ENCODE measurements at places on chromosomes 2 and 18.

- DNase-seq = no peak
These were observed 65.8 kb downstream of the NDUFA10 start for GRCh38 chr2:239959059-239959971.

- no peak for DNase-seq
These were observed 66.1 kb downstream of the TMEFF2 start for GRCh38 chr2:192128655-192129054.

DNA sequence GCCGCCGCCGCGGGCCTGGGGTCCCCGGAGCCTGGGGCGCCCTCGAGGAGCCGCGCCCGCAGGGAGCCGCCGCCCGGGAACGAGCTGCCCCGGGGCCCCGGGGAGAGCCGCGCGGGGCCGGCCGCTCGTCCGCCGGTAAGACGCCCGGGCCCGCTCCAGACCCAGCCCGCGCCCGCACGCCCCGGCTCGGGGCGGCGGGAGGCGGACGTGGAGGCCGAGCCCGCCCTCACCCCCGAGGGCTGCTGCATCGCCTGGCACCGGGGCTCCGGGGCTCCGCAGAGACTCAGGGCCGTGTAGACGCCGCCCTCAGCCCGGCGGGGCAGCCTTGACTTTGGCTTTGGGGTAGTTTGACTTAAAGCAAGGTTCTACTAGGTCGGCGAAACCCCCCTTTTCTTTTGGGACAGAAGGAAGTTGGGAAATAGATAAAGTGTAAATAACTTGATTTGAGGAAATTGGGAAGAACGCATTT is 335 bp downstream of the ERFE start:
- peak; percentile 48 for DNase-seq

DNA sequence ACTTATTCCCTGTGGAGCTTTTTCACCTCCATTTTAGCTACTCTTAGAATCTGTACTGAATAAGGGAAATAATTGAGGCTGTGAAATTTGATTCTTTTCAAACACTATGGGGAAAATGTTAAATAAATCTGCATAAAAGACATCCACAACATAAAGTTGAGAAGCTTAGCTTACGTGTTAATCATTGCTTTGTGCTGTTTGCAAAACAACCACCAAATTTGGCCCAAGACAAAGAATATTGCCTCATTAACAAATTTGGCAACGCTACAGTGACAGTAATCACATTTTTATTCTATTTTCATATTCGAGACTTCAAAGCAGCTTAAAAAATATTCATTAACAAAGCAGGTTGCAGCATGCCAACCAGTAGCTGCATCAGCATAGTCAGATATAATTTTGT is 437.6 kb downstream of the DPP10 start:
- no peak for DNase-seq

GRCh38 chr2:152563764-152564163 is 153.5 kb downstream of the PRPF40A start:
- no peak for DNase-seq

DNA sequence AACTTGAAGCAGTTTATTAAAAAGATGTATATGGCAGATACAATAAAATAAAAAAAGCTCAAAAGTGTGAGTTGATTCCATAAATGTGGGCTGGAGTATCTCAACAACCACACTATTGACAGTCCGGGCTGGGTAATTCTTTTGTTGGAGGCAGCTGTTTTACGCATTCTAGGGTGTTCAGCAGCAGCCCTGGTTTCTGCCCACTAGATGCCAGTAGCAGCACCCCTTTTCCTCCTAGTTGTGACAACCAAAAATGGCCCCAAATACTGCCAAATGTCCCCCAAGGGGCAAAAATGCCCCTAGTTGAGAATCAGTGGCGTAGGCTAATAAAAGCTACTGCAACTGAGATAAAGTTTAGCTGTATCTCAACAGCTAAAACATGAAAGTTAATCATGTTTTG is 44.8 kb downstream of the CHMP3 start:
- peak; percentile 43 for DNase-seq

DNA sequence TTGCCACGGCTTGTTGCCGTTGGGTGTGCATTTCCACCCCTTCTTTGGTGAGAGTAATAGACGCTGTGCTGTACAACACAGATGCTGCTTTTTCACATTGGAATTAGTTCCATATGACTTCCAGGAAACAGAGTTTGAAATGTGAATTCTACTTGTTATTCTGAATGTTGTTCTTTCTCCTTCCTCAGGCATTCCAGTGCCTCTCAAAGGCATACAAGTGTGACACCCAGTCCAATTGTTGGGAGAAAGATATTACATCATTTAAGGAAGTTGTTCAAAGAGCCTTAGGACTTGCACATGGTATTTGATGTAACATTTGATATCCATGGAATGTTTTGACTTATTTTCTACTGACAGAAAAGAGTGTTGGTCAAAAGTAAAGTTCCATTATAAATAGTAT is 134.4 kb upstream of the LTBP1 start:
- no peak for DNase-seq

All from neural progenitor cell (in vitro differentiated cells).